ENCODE measurements at places on chromosomes 2 and 18.

GRCh38 chr2:27729198-27729597, 42.3 kb upstream of the MRPL33 start:
- DNase-seq = no peak

DNA sequence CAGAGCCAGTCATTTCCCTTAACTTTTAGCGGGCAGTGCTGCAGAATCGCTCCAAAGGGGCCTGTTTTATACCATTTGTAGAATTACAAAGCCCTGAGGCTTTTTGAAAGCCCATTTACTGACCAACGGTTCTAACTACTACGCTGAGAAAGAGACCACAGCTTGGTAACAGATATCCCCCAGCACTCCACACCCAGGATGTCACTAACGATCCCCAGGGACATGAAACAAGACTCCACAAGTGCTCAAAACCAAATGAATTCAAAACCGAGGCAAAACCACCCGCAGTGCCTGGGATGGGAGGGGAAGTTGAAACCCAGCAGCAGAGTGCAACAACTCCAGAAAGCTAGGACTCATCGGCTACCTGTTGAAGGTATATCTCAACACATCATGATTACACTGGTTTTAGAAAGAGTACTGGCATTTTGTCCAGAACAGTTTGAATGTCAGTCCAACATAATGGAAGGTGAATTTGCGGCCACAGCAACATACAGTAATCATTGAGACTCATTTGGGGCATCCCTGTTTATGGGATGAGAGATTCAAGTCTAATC, 33.6 kb upstream of the LRP2 start:
- DNase-seq = no peak

- no peak for DNase-seq
Observed at GRCh38 chr2:45458909-45459563, 152.0 kb downstream of the SRBD1 start.

- DNase-seq = no peak
Observed at GRCh38 chr18:7945882-7946281, 378.8 kb downstream of the PTPRM start.

Data from activated T-cell treated with anti-CD3 and anti-CD28 coated beads for 4 hours (primary cell).